HCT116 (cell line): ENCODE measurements at places on chromosomes 4 and X. TPM values are rescaled to one million over a fixed set of nuclear protein-coding genes. Genes with fewer than 3 reads are reported as not detected.

DNA sequence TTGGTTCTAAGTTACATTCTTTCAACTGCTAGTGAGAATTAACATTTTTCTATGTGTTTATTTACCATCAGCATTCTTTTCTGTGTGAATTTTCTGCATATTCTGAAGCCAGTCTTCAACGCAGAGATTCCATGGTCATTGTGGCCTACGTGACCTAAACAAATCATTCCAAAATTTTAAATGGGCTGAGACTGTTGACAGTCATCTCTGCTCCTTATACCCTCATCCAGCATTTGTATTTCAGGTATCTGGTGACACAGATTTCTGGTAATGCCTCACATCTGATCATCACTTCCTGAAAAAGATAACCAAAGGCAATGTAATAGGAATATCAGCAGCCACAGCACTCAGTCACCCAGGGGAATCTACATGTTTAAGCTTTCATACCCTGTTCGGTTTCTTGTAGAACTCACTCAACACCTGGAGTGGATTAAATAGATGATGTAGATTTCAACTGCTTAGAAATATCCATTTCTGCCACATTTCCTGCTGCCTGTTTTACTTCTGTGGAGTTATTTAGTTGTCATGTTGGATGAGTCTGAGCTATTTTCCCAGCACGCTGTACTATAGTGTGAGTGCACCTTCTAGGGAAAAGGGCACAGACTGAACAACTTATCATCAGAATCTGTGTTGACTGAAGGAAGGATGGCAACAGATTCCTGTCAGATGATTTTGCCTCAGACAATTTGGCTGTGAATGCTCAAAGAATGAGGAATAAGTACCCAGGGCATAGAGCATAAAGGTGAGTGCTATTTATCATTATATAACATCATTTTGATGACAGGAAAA, 73.0 kb upstream of the HPGD start:
- H3K36me3 ChIP-seq: no peaks in the 10 kb centered on the region
- no peak for DNase-seq
- peaks cover 5% of the 10 kb centered on the region for H3K4me1 ChIP-seq
- H3K4me3 ChIP-seq: no peak overlapping the region
- no peak overlapping the region for H3K27ac ChIP-seq

DNA sequence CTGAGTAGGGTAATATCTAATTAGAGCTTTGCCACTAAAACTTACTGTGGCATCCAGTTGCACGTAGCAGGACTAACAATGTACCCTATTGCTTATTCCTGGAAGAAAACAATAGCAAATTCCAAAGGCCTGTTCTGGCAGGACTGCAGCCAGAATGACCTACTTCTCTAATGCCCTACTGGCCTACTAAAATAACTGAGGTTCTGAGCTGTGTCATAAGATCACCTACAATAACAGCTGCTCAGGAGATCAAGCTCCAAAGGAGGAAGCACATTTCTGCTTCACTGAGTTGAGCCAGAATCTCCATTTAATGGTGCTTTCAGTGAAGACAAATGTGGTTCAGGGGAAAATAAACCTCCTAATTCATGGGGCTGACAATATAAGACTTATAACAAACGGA, 42.2 kb upstream of the CXCL8 start:
- H3K27me3 ChIP-seq: no peaks in the 10 kb centered on the region
- no peak for DNase-seq
- H3K27ac ChIP-seq: no peak overlapping the region
- H3K36me3 ChIP-seq: no peaks in the 10 kb centered on the region

DNA sequence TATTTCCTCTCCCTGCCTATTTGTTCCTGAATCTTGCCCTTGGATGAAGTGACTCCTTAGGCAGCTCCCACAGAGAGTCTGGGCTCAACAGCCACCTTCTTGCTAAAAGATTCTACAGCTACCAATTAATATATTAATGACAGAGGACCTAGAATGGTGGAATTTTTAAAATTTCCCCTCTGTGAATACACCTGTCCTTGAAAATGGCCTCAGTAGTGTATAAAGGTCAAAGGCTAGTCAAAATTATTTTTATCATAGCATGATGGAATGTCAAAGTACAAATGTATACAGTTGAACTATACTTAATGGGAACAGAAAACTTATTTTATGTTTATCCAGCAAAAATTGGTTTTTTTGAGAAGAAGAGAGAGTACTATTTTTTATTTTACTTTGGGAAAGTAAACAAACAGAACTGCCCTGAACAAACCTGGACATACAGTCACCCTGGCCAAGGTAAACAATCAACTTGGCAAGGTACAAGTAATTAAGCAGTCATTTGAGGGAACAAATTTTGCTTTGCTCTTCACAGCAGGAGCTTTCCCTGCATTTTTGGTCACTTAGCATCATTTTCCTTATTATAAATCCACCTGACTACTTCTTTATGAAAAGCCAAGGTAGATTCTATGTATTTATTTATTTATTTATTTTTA, 250.8 kb downstream of the INPP4B start:
- H3K27ac ChIP-seq: no peak overlapping the region
- no peaks in the 10 kb centered on the region; the same call in 1 of the 2 replicates for H3K4me1 ChIP-seq
- DNase-seq: no peak
- no peak overlapping the region for H3K4me3 ChIP-seq
- H3K27me3 ChIP-seq: no peaks in the 10 kb centered on the region

DNA sequence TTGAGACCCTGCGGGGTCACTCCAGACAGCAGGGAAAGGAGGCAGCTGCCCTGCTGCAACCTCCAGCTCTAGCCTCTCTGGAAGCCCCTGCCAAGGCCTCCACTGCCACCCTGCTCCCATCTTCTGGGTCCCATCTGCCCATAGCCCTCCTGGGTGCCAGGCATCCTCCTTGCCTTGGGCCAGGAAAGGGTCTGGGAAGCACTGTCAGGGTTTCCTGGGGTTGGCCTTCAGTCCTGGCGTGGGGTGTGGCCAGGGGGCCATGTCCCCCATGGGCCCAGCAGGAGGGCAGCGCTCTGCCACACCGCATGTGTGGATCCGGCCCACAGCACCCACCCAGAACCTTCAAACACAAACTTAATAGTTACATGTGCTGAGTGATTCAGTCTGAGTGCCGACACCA, 3.4 kb upstream of the CPLX1 start:
- H3K4me3 ChIP-seq: no peak overlapping the region
- H3K36me3 ChIP-seq: no peaks in the 10 kb centered on the region
- H3K27me3 ChIP-seq: no peaks in the 10 kb centered on the region
- DNase-seq: no peak

DNA sequence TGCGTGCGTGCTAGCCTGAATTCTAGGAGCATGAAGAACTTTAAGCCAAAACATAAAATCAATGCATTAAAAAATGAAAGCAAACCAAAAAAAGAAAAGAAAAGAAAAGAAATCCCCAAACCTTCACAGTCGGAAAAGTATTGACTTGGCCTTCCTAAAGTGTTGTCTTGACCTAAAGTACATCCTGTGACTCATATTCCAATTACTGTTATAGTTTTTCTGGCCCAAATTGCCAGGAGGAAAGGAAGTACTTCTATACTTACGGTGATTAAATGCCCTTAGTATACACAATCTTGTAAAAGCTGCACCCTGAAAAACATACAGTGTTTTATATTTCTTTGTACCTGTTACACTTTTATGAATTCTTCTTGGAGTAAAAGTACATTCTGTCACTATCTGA, 512.8 kb downstream of the ANKRD50 start:
- H3K4me1 ChIP-seq: no peaks in the 10 kb centered on the region
- DNase-seq: no peak
- no peaks in the 10 kb centered on the region for H3K36me3 ChIP-seq
- no peaks in the 10 kb centered on the region for H3K27me3 ChIP-seq

DNA sequence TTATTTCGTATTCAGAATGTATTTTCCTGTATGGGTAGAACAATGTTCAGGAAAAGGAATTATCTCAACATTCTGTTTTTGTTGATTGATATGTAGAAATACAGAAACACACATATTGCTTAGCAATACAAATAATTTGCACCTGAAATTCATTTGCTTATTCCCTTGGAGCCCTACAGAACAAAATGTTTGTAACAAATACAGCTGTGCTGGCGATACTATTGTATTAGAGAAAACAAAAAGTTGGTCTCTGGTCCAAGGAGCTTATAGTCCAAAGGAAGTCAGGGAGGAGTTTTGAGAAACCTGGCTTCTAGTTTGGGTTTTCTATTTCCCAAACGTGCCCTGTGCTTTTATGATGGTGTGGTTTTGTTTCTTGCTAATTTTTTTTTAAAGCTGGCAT, 37.8 kb upstream of the CAPN6 start:
- H3K27me3 ChIP-seq: no peaks in the 10 kb centered on the region
- no peak overlapping the region for H3K27ac ChIP-seq
- H3K4me1 ChIP-seq: no peaks in the 10 kb centered on the region
- no peak for DNase-seq

DNA sequence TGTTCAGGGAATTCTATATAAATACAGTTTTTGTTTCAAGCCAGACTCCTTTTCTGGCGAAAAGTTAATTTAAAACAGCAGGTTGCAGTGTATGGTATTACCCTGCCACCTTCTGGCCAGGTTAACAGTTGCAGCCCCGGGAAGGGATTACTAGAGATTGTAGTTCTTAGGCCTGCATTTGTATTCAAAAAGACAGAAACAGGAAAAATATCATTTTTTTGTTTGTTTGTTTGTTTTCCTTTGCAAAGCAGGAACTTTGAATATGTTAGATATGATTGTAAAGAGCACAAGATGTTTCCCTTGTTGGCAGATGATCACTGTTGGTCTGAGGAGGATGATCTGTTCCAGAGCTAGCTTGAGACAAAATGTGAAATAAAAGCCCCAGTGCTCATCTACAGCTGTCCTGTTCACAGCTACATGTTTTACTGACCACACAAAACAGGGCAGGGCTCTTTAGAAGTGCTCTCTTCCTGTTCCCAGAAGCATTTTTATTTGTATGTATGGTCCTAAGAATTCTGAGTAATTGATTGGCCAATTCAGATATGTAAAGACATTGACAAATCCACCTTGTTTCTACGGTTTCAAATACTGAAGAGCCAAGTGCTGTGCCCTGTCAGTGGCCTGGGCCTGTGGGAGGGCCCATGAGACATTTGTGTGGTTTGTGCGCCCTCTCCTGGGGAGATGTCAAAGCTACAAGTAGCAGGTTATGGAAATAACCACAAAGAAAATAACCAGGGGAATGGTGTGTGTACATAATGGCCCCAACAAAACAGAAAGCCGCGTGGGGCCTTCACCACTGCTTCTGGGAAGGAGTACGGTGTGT, 57.9 kb downstream of the CLDN22 start:
- peaks cover 17% of the 10 kb centered on the region; the same call in 1 of the 2 replicates for H3K36me3 ChIP-seq
- H3K4me3 ChIP-seq: no peak overlapping the region
- peaks cover 4% of the 10 kb centered on the region; the same call in 1 of the 2 replicates for H3K4me1 ChIP-seq
- H3K27ac ChIP-seq: 0 out of 2 replicates have a peak overlapping the region, but pooled peaks have one; percentile 6

DNA sequence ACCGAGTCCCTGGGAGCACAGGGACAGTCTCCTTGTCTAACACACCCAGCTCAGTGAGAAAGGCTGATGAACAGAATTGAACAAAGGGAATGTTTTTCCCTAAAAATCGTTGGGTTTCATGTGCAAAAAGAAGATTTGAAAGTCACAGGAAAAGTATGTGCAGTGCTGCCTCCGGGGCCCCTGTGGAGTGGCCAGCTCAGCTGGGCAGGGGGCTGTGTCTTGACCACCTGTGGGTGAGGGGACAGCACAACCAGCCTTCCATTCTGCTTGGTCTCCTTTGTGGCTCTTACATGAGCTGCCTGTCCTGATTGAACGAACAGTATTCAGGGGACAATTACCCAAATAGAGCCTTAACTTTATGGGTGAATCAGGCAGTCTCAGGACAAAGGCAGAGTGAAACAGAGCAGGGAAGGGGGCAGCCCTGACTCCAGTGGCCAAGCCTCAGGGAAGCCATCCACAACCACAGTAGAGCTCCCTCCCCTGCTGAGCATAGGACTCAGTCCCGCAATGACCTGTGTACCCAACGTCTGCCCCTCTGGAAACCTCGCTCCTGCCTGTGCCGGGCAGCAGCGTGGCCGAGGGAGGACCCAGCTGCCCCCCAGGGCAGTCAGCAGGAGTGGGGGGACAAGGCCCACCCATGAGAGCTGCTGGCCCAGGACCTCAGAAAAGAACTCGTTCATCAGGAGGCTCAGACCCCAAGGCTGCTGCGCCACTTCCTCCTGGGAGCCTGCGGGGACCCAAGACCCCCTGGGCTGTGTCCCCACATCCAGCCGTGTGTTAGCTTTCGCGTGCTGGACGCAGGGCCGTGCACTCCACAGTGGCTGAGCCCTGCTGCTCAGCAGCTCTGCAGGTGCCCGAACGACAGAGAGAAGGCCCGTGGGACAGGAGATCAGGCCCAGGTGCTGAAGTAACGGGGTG, 59.6 kb upstream of the MXD4 start:
- H3K27ac ChIP-seq: no peak overlapping the region
- no peaks in the 10 kb centered on the region for H3K4me1 ChIP-seq
- no peaks in the 10 kb centered on the region for H3K36me3 ChIP-seq
- DNase-seq: no peak
- H3K27me3 ChIP-seq: no peaks in the 10 kb centered on the region

HHIP gene
- total RNA-seq: not detected

BEX5 gene
- total RNA-seq: not detected

ABCG2 gene
- total RNA-seq: 0.44 TPM

NAA11 gene
- total RNA-seq: not detected
